CD4-positive, alpha-beta T cell treated with Interleukin-2 at 100 ng/mL for 4 hours (primary cell): ENCODE measurements at places on chromosomes 4 and X.

GRCh38 chr4:18105030-18106011, 83.8 kb upstream of the LCORL start:
- no peak for DNase-seq

- no peak for DNase-seq
Measured at GRCh38 chr4:54525602-54526001, 132.2 kb upstream of the KIT start.

DNA sequence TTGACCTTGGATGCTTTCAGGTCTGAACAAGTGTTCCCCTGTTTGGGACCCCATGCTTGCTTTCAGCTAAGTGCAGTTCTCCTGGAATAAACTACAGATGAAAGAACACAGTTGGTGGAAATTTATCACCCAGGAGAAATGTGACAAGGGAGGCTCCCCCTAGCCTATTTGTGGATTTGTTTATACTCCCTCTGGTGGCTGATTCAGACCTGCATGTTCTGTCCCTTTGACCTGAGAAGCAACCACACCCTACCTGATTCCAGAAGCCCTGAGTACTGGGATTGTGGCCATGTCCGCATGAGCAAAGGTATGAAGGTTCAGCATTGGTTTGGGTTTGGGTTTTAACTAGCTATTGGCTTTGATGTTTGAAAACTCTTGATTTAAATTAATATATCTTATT, 440.9 kb downstream of the MID1IP1 start:
- peak; percentile 21 for DNase-seq

GRCh38 chr4:170049766-170050165, 23.6 kb upstream of the MFAP3L start:
- no peak for DNase-seq

- no peak for DNase-seq
Measured at GRCh38 chr4:33085709-33086108, 2365.5 kb downstream of the PCDH7 start.

- DNase-seq, result no peak
Measured at GRCh38 chr4:87608229-87608628, at the start of gene DSPP. Gene DSPP (plus strand): TSS chr4:87608529. CDS start chr4:87610909, 2,380 bp downstream.

DNA sequence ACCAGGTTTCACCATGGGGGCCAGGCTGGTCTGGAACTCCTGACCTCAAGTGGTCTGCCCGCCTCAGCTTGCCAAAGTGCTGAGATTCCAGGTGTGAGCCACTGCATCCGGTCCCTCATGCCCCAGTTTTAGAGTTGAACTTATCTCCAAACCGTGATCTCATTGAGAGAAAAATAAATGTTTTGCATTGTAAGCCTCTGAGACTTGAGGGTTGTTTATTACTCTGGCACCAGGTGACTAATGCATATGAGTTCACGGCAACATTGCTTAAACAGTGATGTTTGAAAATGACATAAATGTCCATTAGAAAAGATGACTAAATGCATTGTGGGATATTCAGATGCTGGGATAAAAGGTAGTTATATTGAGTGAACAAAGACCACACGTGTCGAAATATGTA, 22.9 kb upstream of the FAT1 start:
- DNase-seq, result no peak

GRCh38 chr4:140243278-140243753, 89.3 kb upstream of the MAML3 start:
- no peak for DNase-seq
